Stimulated activated CD8-positive, alpha-beta memory T cell treated with anti-CD3 and anti-CD28 coated beads, Interleukin-12 subunit alpha, Interleukin-12 subunit beta, amount 100 ng/mL, for 1 hour (primary cell): ENCODE measurements at places on chromosomes 12 and 14.
A peak's percentile ranks its signal among the peaks of the same experiment; 100 is the strongest.

DNA sequence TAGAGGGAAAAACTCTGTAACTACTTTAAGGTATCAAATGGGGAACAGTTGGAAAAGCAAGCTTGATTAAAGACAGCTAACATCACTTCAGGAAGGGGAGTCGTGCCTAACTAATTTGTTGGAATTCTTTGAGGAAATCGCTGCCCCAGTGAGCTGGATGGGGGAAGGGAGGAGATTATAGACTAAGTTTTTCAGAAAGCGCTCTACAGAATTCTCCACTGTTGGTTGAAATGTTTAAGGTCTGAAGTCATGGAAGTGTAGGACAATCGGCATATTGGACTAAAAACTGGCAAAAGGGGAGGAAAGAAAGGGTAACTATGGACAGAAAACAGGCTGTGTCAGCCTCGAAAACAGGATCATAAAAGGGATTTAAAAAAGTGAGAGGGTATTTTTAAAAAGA, 229.9 kb upstream of the HMGA2 start:
- no peak for DNase-seq

DNA sequence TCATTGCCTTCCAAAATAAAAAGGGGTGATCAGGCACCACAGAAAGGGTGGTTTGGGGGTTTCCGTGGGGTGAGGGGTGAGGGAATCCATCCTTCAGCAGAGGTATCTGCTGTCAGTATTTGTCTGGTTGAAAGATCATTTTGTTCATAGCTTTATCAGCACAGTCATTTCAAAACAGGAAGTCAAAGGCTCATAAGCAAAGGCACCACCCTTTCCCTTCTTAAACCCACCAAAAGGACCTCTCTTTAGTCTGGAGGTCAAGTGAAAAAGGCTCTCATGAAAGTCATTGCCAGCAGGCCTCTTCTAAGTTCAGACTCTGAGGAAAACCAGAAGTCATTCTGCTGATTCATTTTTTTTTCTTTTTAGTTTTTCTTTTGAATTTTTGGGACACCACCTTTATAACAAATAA, 6.2 kb downstream of the CHST11 start:
- no peak for DNase-seq

GRCh38 chr12:106214571-106214970, 33.2 kb downstream of the CKAP4 start:
- DNase-seq: no peak

GRCh38 chr12:46490635-46491034, 118.1 kb upstream of the SLC38A2 start:
- no peak for DNase-seq

DNA sequence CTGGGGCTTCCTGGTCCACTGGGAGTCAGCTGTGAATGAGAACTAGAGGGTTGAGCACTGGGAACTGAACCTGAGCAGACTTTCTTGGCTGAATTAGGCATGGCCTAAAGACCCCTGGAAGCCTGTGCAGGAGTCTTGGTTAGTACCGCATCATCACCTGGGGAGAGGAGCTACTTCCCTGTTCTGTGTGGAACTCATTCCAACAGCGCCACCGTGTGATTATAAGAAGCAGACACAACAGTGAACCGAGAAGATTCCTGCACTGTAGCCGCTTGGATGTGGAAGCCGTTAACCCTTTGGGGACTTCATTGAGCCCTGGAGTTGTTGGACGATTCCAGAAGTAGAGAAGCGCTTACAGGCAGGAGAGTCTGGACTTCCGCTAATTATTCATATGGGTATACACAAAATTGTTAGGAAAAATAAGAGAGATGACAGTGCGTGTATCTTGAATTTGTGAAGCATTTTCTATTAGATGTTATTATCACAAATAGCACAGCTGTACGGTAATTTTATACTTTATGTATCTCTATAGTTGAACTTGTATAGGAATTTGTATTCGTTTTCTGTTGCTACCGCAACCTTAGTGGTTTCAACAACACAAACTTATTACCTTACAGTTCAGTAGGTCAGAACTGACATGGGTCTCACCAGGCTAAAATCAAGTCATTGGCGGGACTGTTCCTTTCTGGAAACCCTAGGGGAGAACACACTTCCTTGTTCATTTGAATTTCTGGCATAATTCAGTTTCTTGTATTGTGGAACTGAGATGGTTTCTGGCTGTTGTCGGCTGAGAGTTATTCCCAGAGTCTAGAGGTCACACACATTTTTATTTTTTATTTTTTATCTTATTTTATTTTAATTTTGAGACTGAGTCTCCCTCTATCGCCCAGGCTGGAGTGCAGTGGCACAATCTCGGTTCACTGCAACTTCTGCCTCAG, 100.7 kb downstream of the C2CD5 start:
- DNase-seq: peak; percentile 49

- DNase-seq: no peak
These were observed 94.7 kb upstream of the GSC start for GRCh38 chr14:94864387-94865195.

DNA sequence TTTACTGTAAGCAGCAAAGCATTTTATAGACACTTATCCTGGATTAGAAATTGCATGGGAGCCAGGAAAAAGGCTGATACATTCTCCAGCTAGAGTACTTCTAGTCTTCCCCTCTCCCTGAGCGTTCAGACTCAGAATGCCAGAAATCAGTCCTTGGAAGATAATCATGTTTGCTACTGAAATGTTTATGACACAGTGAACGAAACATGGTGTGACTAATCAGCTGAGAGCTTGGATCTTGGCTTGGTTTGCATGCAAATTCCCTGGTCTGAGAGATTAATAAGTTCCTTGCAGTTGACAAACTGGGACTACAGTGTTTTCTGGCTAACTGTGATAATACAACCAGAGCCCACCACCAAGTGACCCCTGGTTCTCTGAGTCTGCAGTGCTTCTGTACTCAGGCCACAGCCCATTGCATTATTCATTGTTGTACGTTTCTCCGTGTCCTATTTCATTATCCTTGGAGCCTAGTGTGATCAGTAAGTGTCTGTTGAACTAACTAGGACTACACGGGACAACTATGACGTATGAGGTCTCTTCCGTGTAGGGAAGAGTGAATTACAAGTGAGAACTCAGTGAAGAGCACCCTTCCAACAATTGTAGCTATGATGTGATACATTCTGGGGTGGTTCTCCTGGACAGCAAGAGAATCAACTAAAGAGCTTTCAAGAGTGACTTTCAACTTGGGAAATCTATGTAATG, 34.6 kb upstream of the EVL start:
- no peak for DNase-seq

DNA sequence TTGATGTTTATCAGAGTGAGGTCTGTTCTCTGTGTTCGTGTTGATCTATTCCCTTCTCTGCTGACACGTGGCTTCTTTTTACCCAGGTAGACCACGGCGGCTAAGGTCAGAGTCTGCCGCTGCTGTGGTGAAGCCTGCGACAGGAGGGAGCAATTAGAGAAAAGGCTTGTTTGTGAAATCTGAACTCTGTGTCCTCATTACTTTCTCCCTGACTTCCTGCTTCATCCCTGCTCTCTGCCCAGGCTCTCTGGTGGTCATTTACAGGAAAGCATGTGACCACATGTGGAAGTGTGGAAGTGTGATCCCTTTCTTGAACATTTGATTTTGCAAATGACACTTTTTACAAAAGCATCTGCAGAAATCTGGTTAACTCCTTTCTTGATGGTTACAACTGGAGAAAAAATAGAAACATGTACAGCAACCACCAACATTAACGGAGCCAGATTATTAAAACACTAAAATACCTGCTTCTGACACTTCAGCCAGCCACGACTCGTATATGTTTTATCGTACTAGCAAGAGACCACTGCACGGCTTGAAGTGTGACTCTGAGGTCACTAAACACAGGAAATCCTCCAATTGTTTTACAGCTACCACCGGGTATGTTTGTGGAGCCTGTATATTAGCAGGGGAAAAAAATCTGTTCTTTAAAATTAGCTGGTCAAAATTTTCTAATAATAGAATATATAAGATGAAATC, 388.6 kb upstream of the TMPO start:
- DNase-seq: no peak

DNA sequence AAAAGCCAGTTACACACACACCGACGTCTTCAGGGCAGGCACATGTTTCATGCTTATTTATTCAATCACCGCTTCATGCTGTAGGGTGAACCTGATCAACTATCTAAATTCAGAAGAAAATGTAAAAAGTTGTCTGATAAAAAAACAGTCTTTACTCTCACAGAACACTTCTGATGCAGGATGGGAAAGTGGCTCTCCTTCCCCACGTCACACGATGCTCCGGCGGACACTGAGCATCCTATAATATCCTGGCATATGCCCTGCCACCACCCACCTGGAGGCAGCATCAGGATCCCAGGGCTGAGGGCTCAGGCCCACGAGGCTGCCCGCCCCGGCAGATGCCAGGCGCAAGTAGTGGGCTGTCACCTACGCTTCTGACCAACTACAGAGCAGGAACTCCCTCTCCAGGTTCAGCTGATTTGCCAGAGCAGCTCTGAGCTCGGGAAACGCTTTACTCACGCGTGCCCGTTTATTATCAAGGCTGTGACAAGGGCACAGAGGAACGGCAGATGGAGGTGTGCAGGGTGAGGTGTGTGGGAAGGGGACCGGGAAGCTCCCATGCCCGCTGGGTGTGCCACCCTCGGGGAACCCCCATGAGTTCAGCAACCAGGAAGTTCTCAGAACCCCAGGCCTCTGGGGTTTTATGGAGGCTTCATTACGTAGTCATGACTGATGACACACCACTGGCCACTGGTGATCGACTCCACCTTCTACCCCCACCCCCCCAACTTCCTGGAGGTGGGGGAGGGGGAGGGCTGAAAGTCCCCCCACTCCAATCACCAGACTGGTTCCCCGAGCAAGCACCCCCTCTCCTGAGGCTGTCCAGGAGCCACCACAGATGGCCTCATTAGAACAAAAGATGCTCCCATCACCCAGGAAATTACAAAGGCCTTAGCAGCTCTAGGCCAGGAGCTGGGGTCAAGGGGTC, 32.1 kb downstream of the SLC15A4 start:
- DNase-seq: no peak
